ENCODE measurements at places on chromosomes 5 and 9.

GRCh38 chr5:92641031-92641962, 939.7 kb downstream of the NR2F1-AS1 start:
- no peak for DNase-seq

GRCh38 chr9:127854960-127855359, 502 bp upstream of the ENG start:
- no peak for DNase-seq

GRCh38 chr9:18863791-18864190, 169.2 kb downstream of the SAXO1 start:
- no peak for DNase-seq

GRCh38 chr5:154308443-154309370, 118.2 kb downstream of the GALNT10 start:
- no peak for DNase-seq

- DNase-seq = no peak
These were observed 223 bp downstream of the NR3C1 start for GRCh38 chr5:143403334-143403592.

GRCh38 chr9:1233568-1233967, 183.4 kb downstream of the DMRT2 start:
- DNase-seq = no peak

- DNase-seq = peak; percentile 72
These were observed 48.2 kb downstream of the KIF2A start for GRCh38 chr5:62354028-62354874.

- DNase-seq = no peak
These were observed 45.7 kb upstream of the ADRB2 start for GRCh38 chr5:148780711-148781110.

GRCh38 chr5:96195123-96195522, 233.5 kb upstream of the ELL2 start:
- DNase-seq = no peak

DNA sequence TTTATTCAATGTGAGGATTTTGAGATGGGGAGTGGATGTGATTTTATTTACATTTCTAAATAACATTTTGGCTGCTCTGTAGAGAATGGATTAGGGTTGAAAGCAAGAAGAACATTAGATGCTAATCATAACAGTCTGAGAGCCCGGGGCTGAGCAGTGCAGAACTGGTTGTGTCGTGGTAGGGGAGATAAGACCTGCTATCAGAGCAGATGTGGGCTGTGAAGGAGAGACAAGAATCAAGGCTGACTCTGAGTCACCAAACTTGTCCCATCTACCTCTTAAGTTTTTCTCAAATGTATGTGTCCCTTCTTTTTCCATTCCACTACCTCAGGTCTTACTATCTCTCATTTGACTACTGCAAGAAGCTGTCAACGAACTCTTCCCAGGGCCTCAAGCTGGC, 35.4 kb upstream of the SLC28A3 start:
- DNase-seq = no peak

- no peak for DNase-seq
These were observed 38.0 kb upstream of the UBTD2 start for GRCh38 chr5:172321593-172321992.

DNA sequence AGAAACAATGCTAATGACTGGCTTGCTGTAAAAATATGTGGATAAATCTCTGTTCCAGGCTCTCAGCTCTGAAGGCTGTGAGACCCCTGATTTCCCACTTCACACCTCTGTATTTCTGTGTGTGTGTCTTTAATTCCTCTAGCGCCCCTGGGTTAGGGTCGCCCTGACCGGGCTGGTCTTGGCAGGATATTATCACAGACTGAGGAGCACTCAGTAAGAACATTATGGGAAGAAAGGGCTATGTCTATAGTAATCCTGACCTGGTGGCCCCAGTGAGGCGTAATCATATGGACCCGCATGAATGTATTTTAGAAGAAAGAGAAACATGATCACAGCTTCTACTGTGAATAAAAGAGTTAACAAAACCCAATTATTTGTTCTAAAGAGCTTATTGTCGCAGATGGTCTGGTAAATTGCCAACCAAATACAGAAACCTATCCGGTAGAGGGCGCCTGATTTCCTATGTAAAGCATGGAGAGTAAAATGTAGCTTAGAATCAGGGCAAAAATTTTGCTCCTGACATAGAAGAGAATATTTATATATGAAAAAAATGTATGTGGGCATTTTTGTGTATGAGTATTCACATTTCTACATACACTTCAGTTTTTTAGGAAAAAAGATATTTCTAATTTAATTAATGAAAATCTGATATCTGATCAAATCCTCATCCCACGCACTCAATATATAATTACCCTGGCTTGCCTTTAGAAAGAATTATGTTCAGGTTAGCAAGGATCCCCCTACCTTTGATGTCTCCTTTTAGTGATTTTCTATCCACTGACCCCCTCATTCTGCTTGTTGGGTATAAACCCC, 5.8 kb upstream of the IFNA1 start:
- DNase-seq = peak; percentile 74

DNA sequence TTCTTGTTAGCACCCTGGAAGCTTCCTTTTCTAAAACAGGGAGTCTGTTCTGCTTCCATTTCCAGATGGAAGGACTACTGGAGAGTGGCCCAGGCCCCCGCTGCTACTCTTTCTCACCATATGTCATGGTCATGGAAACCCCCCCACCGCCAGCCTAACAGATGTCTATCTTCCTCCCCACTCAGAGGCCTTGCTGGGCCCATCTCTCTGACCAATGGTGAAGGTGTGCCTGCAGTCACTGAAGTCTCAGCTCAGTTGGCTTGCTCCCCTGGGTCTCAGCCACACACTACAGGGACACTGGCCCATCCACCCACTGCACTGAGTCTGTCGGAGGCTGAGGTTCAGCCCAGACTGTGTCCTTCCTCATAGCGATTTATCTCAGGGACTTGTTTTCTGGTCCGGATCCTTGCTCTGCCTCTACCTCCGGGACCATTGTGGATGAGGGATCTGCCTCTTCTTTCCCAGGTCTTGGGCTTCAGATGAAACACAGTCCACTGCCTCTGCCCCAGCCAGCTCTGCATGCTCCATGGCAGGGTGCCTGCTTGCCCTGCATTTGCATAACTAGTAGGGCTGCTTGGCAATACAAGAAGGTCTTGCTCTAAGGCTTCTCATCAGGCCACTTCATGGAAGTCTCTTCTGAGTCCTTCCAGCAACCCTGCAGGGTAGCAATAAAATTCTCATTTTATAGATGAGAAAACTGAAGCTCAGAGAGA, 30.8 kb downstream of the GALNT12 start:
- DNase-seq = no peak

DNA sequence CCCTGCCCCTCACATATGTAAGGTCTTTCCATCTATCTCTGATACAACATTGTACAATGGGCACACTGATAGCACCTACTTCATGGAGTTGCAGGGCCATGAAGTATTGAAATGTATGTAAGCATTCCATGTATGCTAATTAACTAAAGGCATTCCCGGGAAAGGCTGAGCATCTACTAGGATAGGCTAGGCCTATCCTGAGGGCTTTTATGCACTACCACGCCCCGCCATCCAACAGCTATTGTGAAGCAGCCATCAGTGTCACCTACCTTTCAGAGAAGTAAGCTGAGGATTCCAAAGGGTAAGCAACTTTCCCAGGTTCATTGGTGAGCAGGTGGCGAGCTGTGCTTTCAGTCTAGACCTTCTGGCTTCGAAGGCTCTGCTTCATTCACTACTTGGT, 47.6 kb downstream of the NSG2 start:
- no peak for DNase-seq

- DNase-seq = no peak
These were observed 44.9 kb downstream of the SLC6A3 start for GRCh38 chr5:1400211-1400855.

DNA sequence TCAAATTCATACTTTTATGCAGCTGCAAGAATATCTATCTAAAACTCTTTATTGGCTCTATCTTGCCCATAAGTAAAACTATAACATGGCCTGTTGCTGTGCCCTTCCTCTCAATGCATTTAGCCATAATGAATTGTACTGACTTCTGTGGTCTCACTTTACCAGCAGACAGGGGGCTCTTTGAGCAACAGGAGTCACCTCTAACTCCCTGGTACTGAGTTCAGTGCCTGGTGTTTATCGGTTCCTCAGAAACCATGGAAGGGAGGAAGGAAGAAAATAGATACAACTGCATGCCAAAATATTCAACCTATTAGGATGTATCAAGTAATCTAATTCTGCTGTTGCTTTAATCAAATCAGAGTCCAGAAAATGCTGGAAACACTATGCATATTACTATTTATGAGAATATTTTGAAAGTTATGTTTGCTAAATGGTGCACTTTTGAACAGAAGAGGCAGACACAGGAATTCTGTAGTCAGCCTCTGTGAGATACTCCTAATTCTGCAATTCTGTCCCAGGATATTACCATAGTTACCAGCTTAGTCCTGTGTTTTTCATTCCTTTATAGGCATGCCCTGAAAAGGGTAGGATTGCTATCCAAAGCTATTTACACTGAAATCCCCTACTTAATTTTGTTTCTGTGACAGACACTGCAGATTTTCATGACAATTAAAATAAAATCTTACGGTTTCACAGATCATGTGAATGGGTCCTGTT, 89.8 kb downstream of the CD180 start:
- DNase-seq = no peak

DNA sequence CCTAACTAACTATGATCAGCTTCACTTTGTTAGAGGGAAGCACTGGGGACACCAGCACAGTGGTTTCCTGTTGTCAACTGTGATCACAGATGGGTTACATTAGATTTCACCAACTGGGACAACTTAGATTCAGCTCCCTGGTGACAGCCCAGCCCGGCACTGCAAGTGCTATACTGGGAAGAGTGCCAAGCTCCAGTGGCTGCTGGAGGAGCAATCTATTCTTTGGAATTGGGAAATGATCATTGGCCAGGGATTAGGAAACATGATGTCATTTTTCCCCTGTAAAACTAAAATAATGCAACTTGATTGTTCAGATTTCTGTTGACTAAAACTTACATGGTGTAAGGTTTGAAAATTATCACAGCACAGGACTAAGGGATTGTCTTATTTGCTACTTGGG, 33.2 kb downstream of the PTGR1 start:
- DNase-seq = peak; percentile 49

DNA sequence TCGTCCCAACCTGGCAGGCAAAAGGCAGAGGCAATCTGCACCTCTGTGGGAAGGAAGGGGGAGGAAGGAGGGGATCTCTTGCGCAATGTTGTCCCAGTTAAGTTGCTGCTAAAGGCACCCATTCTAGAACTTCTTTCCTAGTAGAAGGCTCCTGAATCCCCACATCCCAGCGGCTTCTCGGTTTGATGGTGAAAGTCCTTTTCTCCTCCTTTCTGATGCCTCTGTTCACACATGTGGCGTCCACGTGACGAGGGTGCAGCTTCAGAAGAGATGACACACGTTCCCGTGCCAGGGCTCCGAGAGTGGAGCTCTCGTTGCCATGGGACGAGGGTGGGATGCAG, 96.9 kb upstream of the FCN2 start:
- DNase-seq = no peak

DNA sequence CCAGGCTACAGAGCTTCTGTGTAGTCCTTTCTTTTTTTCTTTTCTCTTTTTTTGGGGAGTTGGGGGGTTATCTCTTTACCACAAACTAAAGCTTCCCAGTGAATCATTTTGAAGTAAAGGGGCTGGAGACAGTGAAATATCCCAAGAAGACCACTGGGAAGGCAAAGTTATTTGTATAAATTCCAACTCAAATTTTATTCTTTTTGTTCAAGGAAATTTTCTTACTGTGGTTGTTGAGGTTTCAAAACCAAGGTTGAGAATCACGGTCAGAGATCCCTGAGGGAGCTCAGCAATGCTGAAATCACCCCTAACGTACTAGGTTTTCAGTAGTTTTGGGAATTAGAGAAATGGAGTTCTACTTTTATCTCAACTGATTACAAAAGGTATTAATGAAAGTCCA, 175.7 kb downstream of the ARHGEF28 start:
- no peak for DNase-seq

DNA sequence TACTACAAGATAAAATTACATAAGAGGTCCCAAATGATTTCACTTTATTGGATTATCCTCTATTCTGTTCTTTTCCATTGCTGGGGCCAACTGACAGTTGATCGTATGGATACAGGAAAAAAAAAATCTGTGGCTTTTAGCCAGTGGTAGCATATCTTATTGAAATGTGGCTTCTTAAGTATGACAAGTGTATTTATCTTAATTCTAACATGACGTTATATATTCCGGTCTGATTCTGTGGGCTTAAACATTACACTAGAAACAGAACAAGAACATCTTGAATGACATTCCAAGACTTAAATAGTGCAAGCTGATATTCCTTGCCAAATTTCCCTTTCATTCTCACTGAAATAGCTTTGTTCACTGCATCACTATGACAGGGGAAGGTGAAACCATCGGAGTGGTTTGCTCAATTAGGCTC, 117.9 kb downstream of the INSYN2B start:
- DNase-seq = no peak

DNA sequence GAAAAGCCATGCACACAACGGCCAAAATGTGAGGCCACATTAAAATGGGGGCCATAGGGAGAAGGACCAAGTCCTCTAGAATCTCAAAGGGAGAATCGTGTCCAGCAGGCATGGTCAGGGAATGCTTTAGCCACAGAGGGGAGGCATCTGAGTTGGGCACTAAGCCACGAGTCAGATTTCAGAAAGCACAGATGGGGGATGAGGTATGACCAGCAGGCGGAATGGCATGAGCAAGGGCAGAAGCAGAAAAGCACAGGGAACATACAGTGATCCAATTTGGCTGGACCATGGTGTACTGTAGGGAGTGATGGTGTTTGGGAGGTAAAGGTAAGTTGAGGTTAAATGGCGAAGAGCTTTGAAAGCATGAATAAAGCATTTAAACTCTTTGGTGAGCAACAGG, 214.6 kb downstream of the TLE1 start:
- no peak for DNase-seq

DNA sequence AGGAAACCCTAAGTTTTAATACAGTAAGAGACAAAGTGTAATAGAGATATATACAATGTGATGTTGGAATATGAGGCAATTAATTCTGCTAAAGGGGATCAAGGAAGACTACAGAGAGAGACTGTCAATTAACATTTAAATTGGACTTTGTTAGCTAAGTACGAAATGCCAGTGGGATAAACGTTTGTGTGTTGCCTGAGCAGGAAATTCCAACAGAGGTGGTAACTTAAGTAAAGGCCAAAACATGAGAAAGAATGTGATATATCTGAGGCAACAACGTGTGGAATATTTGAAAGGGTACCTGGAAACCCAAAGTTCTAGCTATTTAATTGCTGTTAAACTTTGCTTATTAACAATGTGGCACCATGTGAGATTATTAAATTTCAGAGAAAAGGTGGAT, 1666.9 kb upstream of the WWC1 start:
- no peak for DNase-seq

DNA sequence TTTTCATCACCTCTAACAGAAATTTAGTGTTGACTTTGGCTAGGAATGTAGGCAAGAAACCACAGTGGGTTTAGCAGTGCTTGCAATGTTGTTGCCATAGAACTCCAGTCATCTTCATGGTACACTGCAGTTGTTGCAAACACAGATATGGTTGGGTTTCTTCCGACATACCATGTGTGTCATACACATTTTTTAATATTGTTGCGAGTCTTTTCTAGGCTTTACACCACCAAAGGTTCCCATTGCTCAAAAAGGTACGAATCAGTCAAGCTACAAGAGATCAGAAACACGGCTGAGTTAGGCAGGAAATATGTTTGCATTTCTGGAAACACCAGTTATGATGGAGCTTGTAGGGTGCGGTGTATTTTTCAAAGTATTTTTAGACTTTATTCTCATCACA, 172.4 kb downstream of the SYK start:
- no peak for DNase-seq

GRCh38 chr5:54438620-54439389, 16.7 kb upstream of the HSPB3 start:
- DNase-seq = no peak

Measured in Ammon's horn (tissue), 1 donor.